Head of caudate nucleus (tissue), 42 donors: ENCODE measurements at places on chromosomes 16 and 17.

- DNase-seq, result peak; percentile 74
These were observed 7.5 kb downstream of the SLC16A3 start for GRCh38 chr17:82236142-82236971.

GRCh38 chr17:69327060-69327831 lies at the start of gene ABCA5:
ABCA5 (minus strand) TSS chr17:69327133; CDS start chr17:69314415, 12,718 bp downstream.
- peak; percentile 90 for DNase-seq

- no peak for DNase-seq
These were observed 54.5 kb downstream of the TUBD1 start for GRCh38 chr17:59838052-59838916.

DNA sequence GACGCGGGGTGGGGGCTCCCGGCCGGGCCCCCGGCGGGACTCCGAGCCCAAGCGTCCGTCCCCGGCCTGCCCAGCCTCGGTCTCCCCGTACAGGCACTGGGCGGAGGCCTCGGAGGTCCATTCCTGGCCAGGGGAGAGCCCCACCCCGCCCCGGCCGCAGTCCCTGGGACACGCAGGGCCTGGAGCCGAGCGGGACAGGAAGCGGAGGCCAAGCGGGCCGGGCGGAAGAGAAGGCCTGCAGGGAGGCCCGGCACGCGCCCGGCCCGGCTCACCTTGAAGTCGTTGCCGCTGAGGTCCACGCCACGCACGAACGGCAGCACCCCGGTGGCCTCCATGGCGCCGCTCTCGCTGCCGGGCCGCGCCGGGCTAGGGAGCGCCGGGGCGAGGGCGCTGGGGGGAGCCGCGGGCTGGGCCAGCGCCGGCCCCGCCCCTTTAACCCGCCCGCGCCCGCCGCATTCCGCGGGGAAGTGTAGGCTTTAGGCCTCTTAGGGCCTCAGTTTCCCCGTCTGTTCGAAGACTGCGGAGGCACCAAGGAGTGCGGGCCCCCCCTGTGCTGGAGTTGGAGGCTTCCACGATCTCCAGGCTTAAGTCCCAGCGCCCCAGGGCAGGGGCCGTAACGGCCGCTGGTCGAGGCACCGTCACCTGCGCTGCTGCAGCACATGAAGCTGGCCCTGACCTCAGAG lies at the start of gene FLII:
TSS of gene FLII (minus strand) at position 383 of the 683 bp plus-strand sequence. CDS start at position 335, 48 bp downstream.
- DNase-seq, result peak; percentile 75

DNA sequence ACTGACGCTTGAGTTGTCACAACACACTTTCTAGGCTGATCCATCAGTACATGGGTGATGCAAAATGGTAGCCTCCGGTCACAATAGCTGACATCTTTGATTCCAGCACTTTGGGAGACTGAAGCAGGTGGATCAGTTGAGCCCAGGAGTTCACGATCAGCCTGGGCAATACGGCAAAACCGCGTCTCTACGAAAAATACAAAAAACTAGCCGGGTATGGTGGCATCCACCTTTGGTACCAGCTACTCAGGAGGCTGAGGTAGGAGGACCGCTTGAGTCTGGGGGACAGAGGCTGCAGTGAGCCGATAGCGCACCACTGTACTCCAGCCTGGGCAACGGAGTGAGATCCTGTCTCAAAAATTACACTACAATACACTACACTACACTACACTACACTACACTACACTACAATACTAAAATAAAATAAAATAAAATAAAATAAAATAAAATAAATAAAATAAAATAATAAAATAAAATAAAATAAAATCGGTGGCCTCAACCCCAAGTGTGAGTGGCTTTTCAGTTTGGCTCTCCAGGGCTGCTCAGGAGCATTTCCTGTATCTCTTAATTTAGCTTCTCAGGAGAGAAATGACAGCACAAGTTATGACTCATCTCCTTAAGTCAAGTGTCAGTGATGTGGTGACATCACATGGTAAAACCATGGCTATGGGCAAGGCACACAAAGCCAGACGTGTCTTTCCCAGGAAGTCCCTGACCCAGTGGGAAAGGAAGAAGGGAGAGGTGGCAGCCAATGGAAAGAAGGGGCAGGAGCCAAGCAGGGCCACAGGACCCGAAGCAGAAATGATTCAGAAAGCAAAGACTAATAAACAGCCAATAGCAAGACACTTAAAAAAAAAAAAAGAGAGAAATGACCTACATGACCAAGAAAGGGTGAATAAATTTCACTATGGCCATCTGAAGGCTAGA lies 75.3 kb upstream of the TBC1D3K start:
- DNase-seq, result no peak

DNA sequence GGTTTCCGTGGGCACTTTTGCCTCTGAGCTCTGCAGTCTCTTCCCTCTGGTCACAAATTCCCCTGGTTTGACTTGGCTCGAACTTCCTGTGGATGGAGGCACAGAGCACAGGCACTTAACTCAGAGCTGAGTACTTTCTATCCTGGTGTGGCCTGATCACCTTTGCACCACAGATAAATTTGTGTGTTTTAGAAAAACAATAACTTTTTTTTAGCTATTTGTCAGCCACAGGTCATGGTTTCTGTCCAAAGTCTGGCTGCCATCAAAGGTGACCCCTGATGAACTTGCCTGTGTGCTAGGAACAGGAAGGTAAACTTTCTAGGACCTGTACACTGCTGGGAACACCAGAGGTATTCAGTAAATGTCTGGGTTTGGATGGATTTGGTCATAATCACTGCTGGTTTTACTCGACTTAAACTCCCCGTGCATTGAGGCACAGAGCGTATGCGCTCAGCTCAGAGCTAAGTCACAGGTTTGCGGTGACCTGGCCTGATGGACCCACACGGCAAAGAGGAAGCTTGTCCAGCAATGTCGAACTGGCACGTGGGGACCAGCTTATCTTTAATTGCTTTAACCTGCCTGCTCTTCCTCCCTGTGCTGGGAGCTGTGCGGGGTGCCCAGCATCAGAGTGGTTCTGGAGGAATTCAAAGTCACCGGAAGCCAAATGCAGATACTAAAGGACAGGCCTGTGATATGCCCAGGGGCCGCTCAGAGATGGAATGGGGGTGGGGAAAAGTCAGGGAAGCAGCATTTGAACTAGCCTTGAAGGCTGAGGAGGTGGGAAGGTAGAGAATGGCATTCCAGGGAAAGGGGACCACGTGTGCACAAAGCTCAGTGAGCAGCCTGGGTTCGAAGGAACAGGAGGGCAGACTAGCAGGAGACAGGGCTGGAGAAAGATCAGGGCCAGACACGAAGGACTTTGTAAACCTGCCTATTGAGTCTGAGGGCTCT lies 12.9 kb downstream of the SLC13A5 start:
- no peak for DNase-seq

DNA sequence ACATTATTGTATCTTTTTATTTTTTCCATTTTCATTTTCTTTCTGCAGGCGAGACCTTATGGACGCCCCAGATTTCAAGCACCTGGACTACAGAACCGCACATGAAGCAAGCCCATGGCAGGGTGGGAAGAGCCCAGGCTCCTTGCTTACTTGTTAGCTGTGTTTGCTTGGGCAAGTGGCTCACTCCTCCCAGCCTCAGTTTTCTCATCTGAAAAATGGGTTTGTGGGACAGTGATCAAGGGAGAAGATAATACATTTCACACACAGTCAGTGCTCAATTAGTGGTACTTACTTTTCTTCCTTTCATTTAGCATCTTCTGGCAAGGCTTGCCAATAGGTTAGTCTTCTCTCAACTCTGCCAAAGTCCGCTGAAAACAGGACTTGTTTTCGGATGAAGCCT lies 117.5 kb downstream of the IRX3 start:
- DNase-seq, result no peak

GRCh38 chr17:2232244-2232638 lies 71.3 kb downstream of the SMG6 start:
- DNase-seq, result no peak

- DNase-seq, result no peak
These were observed 1.7 kb upstream of the NLRP1 start for GRCh38 chr17:5585836-5586521.

- peak; percentile 70 for DNase-seq
These were observed 818 bp upstream of the NRN1L start for GRCh38 chr16:67883872-67884261.

GRCh38 chr17:35171834-35172233 lies 22.4 kb downstream of the SLC35G3 start:
- no peak for DNase-seq

GRCh38 chr16:17397499-17397891 lies 73.3 kb downstream of the XYLT1 start:
- DNase-seq, result no peak

DNA sequence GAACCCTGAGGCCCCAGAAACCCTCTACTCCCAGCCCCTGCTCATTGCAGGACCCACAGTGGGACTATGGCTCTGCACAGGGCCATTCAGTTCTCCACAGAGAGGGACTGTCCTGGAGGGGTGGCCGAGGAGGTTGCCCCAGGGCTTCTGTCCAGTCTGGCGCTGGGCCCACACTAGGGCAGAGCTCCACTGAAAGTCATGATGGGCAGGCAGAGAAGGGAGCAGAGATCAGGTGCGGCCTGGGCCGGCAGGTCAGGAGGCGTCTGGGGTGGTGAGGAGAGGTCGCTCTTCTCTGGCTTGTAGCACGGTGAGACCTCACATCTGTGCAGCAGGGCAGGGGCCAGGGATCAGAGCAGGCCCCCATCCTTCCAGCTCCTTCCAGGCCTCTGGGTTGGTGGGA lies 13.0 kb upstream of the PIK3R6 start:
- DNase-seq, result no peak

- no peak for DNase-seq
These were observed 14.6 kb upstream of the CIBAR2 start for GRCh38 chr16:85126705-85127378.
